ENCODE measurements at places on chromosomes 3 and 15. TPM values are rescaled to one million over a fixed set of nuclear protein-coding genes. Genes with fewer than 3 reads are reported as not detected.
A peak's percentile ranks its signal among the peaks of the same experiment; 100 is the strongest.

The IL16 gene
- 200 TPM for total RNA-seq

DNA sequence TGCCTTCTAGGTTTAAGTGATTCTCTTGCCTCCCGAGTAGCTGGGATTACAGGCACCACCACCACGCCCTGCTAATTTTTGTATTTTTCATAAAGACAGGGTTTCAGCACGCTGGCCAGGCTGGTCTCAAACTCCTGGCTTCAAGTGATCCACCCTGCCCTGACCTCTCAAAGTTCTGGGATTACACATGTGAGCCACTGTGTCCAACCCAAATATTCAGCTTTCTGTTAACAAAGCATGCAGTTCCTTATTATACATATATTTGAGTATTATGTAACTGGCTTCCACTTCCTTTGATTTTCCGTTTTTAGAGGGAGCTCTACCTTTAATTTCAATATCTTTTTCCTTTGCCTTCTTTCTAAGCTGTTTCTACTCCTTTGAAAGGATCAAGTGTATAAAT, 26.1 kb downstream of the TSC22D2 start:
- peaks cover 8% of the 10 kb centered on the region for H3K36me3 ChIP-seq
- no peaks in the 10 kb centered on the region for H3K27me3 ChIP-seq
- H3K27ac ChIP-seq: no peak overlapping the region

The CHST2 gene
- total RNA-seq: 1.7 TPM

DNA sequence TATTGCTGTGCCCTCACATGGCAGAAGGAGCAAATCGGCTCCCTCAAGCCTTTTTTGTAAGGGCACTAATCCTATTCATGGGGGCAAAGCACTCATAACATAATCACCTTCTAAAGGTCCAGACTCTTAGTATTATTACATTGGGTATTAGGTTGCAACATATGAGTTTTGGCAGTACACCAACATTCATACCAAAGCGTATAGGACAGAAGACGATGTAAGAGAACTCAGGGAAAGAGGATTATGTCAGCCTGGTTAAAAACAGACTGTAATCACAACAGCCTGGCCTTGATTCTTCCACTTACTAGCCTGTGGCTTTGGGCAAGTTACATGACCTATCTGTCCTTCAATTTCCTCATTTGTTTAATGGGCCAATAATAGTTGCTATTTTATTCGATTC, 828.5 kb upstream of the NECTIN3 start:
- H3K27ac ChIP-seq: no peak overlapping the region
- DNase-seq: no peak
- H3K4me1 ChIP-seq: no peaks in the 10 kb centered on the region
- no peak overlapping the region for H3K4me3 ChIP-seq
- H3K36me3 ChIP-seq: no peaks in the 10 kb centered on the region
- H3K27me3 ChIP-seq: no peaks in the 10 kb centered on the region

DNA sequence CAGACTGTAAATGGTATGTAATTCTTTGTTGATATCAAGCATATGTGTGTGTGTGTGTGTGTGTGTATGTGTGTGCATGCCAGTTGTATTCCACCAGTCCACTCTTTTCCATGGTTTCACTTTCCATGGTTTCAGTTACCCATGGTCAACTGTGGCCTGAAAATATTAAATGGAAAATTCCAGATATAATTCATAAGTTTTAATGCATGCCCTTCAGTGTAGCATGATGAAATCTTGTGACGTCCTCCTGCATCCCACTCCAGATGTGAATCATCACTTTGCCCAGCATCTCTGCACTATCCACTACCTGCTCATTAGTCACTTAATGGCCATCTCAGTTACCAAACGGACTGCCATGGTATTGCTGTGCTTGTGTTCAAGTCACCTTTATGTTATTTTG, 215.9 kb downstream of the GBE1 start:
- no peak for DNase-seq
- H3K36me3 ChIP-seq: peaks cover 4% of the 10 kb centered on the region
- no peaks in the 10 kb centered on the region for H3K27me3 ChIP-seq
- H3K4me1 ChIP-seq: no peaks in the 10 kb centered on the region

- H3K27me3 ChIP-seq: peaks cover 68% of the 10 kb centered on the region
- DNase-seq: no peak
- H3K27ac ChIP-seq: no peak overlapping the region
- H3K4me3 ChIP-seq: peak overlapping the region; percentile 60
These were observed 29.3 kb upstream of the ST3GAL6 start for GRCh38 chr3:98733812-98734281.

DNA sequence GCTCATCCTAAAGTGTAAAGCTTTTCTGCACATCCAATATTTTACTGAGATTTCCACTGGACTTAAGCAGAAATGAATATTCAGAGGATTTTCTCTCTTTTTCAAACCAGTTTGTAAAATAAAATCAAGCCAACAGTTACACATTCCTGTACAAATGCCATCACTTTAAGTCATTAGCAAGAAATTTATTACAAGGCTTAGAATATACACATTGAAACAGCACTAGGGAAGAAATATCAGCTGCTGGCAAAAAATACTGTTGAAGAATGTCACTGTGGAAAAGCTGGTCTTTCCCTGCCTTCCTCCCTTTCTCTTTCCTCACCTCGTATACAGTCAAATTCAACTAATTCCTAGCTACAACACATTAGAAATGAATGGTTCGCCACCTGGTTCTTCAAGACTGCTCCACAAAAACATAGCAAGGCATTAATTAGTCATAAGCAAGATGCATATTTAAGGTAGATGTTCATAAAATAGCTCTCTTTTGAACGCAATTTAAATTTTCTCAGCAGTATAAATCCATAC, 21.3 kb downstream of the PLOD2 start:
- H3K4me1 ChIP-seq: no peaks in the 10 kb centered on the region
- H3K27ac ChIP-seq: no peak overlapping the region
- H3K27me3 ChIP-seq: no peaks in the 10 kb centered on the region
- no peak overlapping the region for H3K4me3 ChIP-seq
- DNase-seq: no peak
- H3K36me3 ChIP-seq: no peaks in the 10 kb centered on the region

DNA sequence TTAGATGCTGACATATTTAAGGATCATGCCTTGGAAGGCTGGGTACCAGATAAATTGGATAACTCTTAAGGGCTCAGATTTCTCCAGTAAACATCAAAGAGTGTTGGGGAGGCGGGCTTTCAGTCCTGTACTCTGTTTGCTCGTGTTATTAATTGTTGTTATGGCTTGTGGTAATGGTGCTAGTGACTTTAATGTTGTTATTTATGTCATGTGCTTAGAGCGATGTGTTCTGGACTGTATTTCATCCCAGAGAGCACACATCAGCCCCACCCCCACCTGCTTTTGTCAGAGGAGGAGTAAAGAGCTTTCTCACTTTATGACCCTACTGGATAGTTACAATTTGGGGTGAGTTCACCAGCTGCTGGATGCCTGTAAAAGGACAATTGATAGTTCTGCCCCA, 386.3 kb downstream of the EPHB1 start:
- DNase-seq: no peak
- no peaks in the 10 kb centered on the region for H3K4me1 ChIP-seq
- H3K27me3 ChIP-seq: no peaks in the 10 kb centered on the region
- no peak overlapping the region for H3K27ac ChIP-seq
- no peak overlapping the region for H3K4me3 ChIP-seq

- H3K4me1 ChIP-seq: peaks cover 15% of the 10 kb centered on the region
- no peaks in the 10 kb centered on the region for H3K36me3 ChIP-seq
- H3K27ac ChIP-seq: no peak overlapping the region
- H3K4me3 ChIP-seq: no peak overlapping the region
- H3K27me3 ChIP-seq: peaks cover 12% of the 10 kb centered on the region
These were observed 42.9 kb upstream of the CTSH start for GRCh38 chr15:78987556-78988360.

The SNURF gene
- total RNA-seq: 16.0 TPM

The RARRES1 gene
- total RNA-seq: not detected

DNA sequence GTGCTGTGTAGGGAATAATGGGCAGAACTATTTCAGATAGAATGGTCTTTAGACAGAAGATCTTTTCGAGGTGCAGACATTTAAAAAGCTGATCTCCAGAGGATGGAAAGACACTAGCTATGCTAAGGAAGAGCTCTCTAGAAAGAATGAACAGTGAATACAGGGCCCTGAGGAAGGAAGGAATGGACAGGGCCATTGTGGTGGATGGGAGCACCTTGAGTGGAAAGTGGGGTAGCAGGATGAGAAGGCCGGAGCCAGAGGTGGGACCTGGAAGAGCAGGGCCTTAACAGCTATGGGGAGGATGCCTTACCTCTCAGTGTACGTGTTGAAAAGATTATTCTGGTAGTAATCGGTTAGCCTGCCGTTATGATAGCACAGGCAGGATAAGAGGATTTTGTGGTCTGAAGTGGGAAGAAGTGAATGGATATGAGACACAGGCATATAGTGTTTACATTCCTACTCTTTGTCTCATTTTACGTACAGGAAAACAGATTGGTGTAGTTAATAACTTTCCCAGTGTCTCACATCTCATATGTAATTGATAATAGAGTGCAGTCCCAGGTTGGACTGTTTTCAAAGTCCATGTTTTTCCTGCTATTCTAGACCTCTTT, 172.4 kb downstream of the KLHL25 start:
- no peak overlapping the region for H3K27ac ChIP-seq
- H3K4me1 ChIP-seq: peaks cover 53% of the 10 kb centered on the region
- H3K36me3 ChIP-seq: peaks cover 27% of the 10 kb centered on the region
- no peak for DNase-seq
- H3K4me3 ChIP-seq: no peak overlapping the region
- no peaks in the 10 kb centered on the region for H3K27me3 ChIP-seq

DNA sequence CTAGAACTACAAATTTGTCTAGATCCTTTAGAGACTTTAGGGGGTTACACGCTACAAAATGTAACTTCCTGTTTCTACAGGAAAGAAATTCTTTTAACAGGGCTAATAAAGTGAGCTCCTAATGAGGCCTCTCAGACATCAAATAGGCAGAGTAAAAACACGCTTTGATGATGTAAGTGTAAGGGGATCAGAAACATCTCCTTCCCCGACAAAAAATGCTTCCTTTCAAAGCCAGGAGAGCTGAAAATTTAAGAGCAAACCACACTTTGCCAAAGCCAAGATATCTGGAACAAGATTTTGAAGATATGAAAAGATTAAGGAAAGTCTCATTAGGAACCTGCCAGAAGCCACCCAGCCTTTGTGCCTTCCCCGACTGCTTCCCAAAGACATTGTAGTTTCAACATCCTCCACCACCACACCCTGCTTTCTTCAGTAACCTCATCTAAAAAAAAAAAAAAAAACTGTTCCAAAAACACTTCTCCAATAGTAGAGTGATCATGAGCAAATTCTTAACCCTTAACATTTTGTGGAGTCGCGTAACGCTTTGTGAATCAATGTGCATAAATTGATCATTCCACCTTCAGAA, 505.0 kb upstream of the THBS1 start:
- no peak overlapping the region for H3K4me3 ChIP-seq
- peaks cover 6% of the 10 kb centered on the region for H3K27me3 ChIP-seq

- DNase-seq: no peak
- peaks cover 2% of the 10 kb centered on the region for H3K27me3 ChIP-seq
- H3K4me1 ChIP-seq: peaks cover 23% of the 10 kb centered on the region
- no peak overlapping the region for H3K4me3 ChIP-seq
These were observed 2.7 kb downstream of the LMAN1L start for GRCh38 chr15:74815121-74815934.

DNA sequence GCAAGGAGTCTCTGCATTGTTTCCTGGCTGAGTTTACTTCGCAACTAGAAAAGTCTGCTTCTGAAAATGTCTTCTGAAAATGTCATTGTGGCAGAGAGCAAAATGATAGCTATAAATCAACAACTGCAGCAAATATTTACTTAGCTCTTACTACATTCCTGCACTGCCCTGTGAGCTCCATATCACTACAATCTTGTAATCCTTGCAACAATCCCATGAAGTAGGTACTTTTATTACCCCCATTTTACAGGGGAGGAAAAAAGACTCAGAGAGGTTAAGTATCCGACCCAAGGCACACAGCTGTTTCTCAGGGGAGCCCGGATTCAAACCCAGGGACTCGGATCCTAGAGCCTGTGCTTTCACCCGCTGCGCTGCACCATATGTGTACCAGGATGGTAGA, 34.2 kb upstream of the SPTBN5 start:
- DNase-seq: no peak
- peaks cover 30% of the 10 kb centered on the region for H3K36me3 ChIP-seq
- H3K4me3 ChIP-seq: no peak overlapping the region
- no peaks in the 10 kb centered on the region for H3K27me3 ChIP-seq

The DUOXA2 gene
- not detected for total RNA-seq

The ARPP19 gene
- total RNA-seq: 176 TPM

GRCh38 chr3:119497820-119498185, 544 bp upstream of the TIMMDC1 start:
- H3K4me1 ChIP-seq: peaks cover 45% of the 10 kb centered on the region
- no peaks in the 10 kb centered on the region for H3K27me3 ChIP-seq
- no peak for DNase-seq
- peaks cover 15% of the 10 kb centered on the region for H3K36me3 ChIP-seq
- H3K4me3 ChIP-seq: peak overlapping the region; percentile 99

DNA sequence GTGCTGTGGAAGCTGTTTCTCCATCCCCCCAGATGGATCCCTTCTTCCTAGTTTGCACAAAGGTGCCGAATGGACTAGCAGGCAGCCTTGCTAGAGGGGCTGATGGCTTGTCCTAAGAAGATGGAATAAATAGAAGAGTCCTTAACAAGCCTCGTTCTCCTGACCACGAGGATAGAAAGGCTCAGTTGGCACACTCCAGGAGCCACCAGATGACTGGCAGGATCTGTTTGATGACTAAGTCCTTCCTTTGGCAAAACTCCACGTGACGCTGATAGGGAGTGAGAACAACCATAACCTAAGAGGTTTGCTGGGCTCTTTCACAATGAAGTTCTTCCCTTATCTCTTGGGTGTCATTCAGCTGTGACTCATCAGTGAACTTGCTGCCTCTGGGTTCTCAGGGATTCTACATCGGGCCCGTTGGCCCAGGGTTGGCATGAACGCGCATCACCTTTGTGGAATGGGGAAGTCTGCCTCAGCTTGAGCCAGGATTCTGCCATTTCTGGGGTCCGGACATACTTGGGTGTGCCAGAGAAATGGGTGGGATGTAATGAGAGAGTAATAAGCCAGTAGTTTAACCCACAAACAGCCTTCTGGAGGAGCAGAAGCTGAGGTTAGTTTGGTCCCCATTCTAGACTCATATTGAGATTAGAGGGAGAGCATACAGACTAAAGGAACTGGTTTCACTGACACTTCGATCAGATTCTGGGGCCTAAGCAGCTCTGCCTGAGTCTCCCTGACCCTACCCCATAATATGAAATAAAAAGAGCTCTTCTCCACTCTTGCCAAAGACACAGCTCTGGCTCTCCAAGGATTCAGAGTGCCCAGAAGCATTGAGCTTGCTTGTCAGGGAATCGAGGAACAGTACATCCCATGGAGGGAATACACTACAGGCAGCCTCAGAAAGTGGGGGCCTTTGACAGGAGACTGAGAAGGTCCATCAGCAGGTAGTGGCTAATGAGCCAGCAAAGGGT, 2.0 kb upstream of the MELTF start:
- peaks cover 27% of the 10 kb centered on the region for H3K4me1 ChIP-seq
- H3K36me3 ChIP-seq: peaks cover 2% of the 10 kb centered on the region
- H3K27me3 ChIP-seq: peaks cover 7% of the 10 kb centered on the region
- H3K27ac ChIP-seq: peak overlapping the region; percentile 44
- H3K4me3 ChIP-seq: peak overlapping the region; percentile 18

The GUCA1C gene
- not detected for total RNA-seq

- H3K4me3 ChIP-seq: no peak overlapping the region
- peaks cover 48% of the 10 kb centered on the region for H3K4me1 ChIP-seq
- H3K27me3 ChIP-seq: peaks cover 13% of the 10 kb centered on the region
- DNase-seq: peak; percentile 30
These were observed 43.6 kb upstream of the ATP2B2 start for GRCh38 chr3:10548992-10549391.
